NCI-H187 (cell line): ENCODE measurements at places on chromosomes 3 and 15.

- no peak for DNase-seq
Observed at GRCh38 chr15:37856109-37856508, 78.3 kb upstream of the TMCO5A start.

DNA sequence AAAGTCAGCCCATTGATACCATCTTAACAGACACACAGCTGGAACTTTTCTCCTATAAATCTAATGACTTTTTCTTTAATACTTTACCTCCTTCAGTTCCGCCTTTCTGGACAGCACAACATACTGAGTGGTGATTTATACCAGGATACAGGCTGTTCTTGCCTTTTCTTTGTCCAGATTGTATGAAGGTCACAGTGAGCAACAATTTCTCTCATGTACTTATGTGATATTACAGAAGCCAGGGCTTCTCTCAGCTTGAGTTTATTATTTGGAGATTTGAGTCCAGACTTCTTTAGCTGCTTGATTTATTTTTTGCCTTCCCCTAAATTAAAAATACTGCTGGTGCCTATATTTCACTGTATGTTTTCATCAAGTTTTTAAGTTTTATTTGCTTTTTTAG, 976.0 kb downstream of the ROBO2 start:
- no peak for DNase-seq

- DNase-seq, result no peak
Observed at GRCh38 chr3:117486719-117487716, 777.4 kb downstream of the TUSC7 start.

GRCh38 chr3:11199902-11200845, 45.9 kb downstream of the HRH1 start:
- DNase-seq, result no peak

GRCh38 chr3:50256978-50257890, 11.7 kb upstream of the SEMA3B start:
- DNase-seq, result no peak

DNA sequence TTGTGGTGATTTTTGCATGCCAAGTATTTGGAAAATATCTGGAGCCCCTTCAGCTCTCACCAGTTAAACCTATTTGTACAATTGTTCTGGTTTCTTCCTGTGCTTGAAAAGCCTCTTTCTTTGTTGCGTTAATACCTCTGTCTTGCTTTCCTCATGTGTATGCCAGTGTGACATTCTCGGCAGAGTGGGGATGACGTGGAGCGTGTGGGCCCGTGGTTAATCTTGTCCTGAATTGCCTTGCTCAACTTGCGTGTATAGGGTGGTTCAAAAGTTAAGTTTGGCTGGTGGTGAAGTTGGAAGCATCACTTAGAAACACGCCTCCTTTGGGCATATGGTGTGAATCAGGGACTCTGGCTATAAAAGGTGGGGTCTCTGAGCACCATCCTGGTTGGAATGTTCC, 67.1 kb downstream of the IGF1R start:
- no peak for DNase-seq

DNA sequence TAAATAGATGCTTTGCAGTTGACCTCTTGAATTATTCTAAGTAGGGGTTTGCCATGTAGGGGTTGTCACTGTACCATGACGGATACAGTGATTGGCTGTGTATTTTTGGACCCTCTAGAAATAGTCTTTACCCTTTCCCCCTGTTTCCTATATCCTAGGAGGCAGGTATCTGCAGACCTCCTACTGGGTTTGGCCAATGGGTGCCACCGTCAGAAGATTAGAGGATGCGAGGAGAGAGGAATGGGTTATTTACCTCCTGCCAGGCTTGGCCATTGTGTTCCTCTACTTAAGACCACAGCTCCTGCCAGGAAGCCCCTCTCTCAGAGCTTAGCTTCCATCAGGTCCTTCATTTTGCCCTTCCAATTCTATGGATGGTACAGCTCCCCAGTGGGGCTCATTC, 40.2 kb upstream of the CLRN1 start:
- DNase-seq, result no peak

DNA sequence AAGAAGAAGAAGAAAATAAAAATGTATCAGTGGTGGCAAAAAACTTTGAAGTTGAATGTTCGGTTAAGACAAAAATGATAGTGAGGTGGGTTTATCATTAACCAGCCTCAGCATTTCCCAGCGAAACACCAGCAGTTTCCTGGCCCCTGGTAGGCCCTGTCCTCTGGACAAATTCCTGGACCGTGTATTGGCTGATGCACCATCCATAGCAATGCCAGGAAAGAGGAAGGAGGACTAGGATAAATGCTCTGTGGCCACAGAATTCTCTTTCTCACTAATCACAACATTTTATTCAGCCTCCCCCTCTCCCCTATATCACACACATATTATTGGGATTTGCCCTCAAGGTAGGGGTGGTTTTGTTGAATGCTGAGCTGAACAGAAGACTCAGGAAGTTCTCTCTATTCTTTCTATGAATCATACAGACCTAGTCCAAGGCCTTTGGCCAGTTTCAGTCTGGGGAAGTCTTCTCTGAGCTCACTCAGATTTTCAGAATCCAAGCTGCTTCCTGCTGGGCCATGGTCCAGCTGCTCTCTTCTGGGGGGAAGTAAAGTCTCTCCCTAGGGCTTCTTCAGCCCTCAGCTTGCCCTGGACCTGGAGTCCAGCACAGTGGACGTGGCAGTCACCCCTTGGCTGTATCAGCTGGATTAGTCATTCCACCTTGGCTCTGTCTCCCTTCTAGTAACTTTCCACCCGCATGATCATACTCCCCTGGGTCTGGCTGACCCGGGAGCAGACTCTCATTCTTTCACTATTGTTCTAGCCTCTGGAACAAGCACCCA, 27.6 kb downstream of the SLC28A1 start:
- no peak for DNase-seq

- no peak for DNase-seq
Observed at GRCh38 chr3:21705769-21706168, 45.2 kb downstream of the ZNF385D start.

DNA sequence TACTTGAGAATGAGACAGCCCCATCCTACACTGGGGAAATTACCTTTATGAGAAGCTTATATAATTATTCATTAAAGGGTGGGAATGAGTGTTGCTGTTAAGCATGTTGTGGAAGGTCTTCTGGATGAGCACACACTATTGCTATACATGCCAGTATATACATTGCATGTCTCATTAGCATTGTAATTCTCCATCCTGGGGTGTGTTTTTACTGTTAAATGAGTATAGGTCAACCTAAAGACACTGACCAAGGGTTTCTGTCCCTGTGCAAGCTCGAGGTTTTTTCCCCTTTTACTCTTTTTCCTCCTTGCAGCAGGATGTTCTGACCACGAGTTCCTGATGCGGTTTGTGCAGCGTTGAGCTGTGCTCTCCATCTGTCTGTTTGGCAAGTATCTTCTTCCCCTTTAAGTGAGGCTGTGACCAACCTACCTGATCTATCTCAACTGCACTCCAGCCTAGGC, 7.2 kb upstream of the IVD start:
- no peak for DNase-seq

- DNase-seq, result no peak
Observed at GRCh38 chr15:69060744-69061143, 46.2 kb downstream of the NOX5 start.

GRCh38 chr3:102394517-102394916, 40.3 kb upstream of the ZPLD1 start:
- DNase-seq, result no peak

- DNase-seq, result no peak
Observed at GRCh38 chr15:98730860-98731711, 82.7 kb downstream of the IGF1R start.

DNA sequence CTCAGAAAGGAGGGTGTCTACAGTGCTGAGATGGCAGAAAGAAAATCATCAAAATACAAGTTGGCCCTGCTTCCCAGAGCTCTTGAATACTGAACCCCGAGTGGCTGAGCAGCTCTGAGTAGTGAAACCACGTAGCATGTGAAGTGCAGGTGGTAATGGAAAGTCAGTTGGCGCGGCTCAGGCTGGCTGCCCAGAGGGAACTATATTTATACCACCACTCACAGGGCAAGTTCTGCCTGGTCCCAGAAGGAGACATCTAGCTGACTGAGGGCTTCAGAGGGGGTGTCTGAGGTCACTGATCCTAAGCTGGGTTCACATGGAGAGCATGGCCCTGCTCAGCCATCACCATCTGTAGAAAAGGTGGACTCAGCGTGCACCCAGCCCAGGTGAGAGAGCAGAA, 129.6 kb upstream of the AGBL1 start:
- no peak for DNase-seq

- no peak for DNase-seq
Observed at GRCh38 chr3:106004137-106004681, 135.4 kb upstream of the CBLB start.

GRCh38 chr3:67620869-67621268, 33.5 kb downstream of the SUCLG2 start:
- no peak for DNase-seq

DNA sequence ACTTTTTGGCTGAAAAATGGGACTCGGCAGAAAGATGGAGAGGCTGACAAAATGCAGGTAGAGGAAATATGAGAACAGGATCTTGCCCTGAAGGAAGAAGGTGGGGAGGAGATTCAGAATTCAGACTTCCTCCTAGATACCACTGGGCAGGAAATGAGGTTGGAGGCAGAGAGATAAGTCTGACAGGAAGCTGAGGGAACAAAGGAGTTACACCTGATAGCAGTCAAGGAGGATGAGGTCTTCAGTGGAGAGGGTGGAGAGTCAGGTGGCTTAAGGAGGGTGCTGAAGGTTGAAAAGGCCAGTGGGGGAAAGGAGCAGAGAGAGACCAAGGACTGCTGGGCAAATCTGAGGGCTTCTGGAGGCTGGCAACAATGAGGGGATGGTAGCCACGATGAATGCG, 56.8 kb downstream of the CCR4 start:
- no peak for DNase-seq

- DNase-seq, result no peak
Observed at GRCh38 chr3:50487181-50487580, 16.3 kb downstream of the CACNA2D2 start.

GRCh38 chr3:179970746-179971145, 66.0 kb downstream of the PEX5L start:
- no peak for DNase-seq

DNA sequence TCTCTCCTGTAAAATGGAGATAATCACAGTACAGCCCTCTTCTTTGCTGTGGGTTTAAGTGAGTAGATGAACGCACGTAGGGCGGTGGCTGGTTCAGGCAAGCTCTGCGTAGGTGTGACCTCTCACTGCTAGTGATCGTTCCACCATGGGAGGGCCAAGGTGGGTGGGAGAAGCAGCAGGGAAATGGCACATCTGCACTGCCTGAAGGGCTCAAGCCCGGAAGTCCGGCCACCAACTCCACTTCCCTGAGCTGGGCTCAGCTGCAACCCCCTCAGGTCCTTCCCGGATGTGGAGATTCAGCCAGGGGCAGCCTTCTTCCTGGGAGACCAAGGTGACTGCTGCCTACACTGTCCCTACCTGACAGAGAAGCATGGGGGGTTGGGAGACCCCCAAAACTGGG, 102.9 kb downstream of the ADCY5 start:
- DNase-seq, result no peak

DNA sequence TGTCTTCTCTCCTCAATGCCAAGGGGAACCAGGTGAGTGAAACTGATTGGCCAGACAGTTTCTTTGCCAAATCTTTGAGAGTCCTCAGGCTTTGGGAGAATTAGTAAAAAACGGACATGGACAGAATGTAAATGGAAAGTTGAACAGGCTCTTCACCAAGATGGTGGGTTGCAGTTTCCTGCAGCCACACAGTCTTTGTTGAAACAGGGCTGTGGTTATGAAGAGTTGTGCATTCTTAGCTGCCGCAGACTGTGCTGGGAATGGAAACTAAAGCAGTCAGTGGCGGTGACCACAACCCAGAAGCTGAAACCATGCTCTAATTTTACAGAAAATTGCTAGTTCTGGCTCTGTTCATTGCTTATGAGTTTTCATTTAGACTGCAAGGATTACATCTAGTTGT, 42.1 kb upstream of the TASOR start:
- DNase-seq, result no peak

DNA sequence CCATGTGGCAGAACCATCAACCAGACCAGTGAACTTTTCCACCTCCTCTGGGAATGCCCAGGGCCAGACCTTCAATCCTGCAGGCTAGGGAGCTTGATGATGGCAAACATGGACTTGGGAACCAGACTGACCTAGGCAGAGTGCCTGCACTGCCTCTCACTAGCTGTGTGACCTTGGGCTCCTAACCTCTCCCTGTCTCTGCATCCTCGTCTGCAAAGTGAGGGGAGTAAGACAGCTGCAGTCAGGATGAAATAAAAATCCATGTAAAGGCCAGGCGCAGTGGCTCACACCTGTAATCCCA, 17.5 kb upstream of the LOXL1 start:
- DNase-seq, result no peak

- no peak for DNase-seq
Observed at GRCh38 chr3:72041511-72041910, 256.6 kb upstream of the PROK2 start.

GRCh38 chr3:36790765-36791164, 26.4 kb upstream of the DCLK3 start:
- no peak for DNase-seq

DNA sequence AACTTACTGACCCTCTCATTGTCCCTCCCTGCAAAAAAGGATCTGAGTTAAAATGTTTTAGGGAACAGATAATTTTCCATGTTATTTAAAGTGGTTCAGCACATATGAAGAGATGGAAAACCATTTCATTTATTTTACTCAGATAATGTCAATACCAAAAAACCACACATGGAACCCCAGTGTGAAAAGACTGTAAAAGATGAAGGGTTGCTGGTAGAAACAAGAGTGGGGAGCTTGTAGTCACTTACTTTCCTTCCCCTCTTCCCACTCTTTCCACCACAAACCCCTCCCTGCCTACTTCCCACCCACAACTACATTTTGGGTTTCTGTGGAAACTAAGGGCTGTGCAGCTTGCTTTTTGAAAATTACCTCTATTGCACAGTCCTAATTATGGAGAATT, 18.5 kb upstream of the KLHL25 start:
- DNase-seq, result no peak

DNA sequence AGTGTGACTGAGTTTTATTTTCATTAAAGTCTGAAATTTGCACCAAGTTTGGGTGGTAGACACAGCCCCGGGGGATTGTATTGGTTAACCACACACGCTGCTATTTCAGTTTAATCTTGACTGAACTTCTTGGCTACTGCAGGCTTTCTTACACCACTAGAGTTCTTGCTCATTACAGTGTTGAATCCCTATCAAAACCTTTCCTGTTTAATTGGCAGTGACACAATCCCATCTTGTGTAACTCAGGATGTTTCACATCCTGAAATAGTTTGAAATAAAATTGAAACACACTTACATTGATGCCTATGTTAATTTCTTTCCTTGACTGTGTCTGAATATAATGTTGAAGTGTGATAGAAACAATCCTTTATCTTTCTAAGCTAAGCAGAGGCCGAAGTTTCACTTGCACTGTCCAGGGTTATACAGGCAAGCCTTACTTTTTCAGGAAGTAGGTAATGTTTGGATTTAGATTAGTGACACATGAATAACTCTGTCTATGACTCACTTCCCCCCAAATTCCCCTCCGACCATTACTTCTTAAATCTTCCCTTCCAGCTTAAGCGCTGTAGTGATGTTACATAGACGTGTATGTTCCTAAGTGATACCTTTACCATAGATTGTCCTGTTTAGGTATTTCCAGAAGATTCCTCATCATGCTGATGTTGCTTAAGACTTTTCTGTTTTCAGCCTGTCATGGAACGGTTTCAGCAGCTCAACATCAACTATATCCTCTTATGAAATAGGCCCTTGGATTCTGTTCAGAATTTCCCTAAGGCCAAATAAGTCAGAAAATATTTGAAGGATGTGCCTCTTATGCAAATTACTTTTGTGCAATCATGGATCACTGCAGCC, 16.8 kb downstream of the ATG7 start:
- DNase-seq, result no peak

GRCh38 chr3:131586277-131586676, 83.5 kb upstream of the MRPL3 start:
- no peak for DNase-seq

- no peak for DNase-seq
Observed at GRCh38 chr3:134368751-134369105, 5.5 kb downstream of the AMOTL2 start.
